ENCODE measurements at places on chromosomes 2 and 18. TPM values are rescaled to one million over a fixed set of nuclear protein-coding genes. Genes with fewer than 3 reads are reported as not detected.

MOB4 gene
- polyA plus RNA-seq: 37.9 TPM

GALNT14 gene
- 41.7 TPM for polyA plus RNA-seq

SEMA4C gene
- polyA plus RNA-seq: 51.2 TPM

KIF1A gene
- polyA plus RNA-seq: 14.7 TPM

PCARE gene
- polyA plus RNA-seq: 0.46 TPM

ODC1 gene
- 407 TPM for polyA plus RNA-seq

CLEC4F gene
- polyA plus RNA-seq: 0.09 TPM

EEF1B2 gene
- polyA plus RNA-seq: 601 TPM

TMEM169 gene
- polyA plus RNA-seq: 12.8 TPM

CRYBA2 gene
- polyA plus RNA-seq: not detected

DYNAP gene
- 0.12 TPM for polyA plus RNA-seq

Measured in renal pelvis (tissue), 12 donors.